ENCODE measurements at places on chromosomes 11 and 22.

DNA sequence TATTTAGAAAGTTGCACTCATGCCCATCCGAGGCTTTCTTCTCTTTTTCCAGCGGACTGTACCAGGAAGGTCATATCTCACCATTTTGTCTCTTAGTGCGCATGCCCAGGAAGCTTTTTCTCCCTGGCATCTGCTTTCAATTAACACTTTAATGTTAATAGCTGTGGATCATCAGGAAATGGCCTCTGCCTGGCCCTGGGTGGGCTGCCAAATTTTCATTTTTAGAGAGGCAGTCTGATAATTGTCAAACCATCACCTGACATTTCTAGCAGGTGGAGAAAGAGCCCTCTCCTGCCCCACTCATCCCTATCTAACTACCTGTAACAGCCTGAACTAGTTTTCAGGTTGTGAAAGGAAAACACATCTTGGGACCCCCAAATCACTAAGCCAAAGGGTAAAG lies 257.4 kb upstream of the LRRC4C start:
- DNase-seq: no peak

DNA sequence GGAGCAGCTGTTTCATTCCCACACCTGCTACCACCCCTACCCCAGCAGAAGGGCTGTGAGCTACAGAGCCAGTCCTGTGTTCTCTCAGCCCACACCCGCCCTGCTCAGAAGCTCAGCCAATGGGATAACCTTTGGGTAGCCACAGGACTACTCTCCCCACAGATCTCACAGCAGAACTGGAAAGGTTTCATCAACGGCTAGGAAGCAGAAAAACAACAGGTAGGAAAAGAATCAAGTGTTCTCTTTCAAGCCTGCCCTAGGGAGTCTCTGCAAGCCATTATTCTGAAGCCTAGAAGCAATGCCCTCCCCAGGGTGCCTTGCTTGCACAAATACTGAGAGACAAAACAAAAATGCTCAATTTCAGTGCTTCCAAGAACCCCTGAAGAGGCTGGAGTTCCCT lies 77.2 kb downstream of the TMPRSS5 start:
- no peak for DNase-seq

DNA sequence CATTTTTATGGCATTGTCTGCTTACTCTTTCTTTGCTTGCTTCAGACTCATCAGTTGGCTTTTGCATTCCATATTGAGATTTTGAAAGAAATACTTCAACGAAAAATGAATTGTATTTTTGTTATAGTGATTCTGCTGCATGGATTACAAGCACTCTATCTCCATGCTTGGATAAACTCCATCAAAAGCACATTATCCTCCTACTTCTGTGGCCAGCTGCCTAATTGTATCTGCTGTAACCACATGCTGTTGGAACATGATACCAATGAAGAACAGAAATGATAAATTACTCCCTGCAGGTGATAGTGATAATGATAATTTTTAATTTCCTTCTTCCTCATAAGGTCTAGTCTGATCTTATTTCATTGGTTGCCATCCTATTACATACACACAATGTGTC lies 100.8 kb downstream of the PRMT3 start:
- no peak for DNase-seq

- no peak for DNase-seq
These were observed 125.6 kb downstream of the BCR start for GRCh38 chr22:23305922-23306374.

DNA sequence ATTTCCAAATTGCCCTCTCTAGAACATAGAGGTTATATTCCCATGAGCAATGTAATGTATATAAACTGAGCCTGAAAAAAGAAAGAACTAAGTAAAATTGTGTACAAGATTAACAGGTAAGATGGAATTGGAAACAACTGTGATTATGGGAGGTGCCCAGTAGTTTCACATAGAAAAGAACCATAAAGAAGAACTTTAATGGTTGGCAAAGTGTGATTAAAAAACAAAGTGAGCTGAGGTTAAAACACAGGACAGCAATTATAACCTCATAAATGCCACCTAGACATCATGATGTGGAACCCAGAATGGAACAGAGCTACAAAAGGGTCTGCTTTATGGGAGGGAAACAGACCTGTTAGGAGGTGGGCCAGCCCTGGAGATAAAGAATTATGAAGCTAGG lies 58.6 kb downstream of the CYB5R2 start:
- DNase-seq: no peak

- DNase-seq: no peak
These were observed 208.6 kb upstream of the NARS2 start for GRCh38 chr11:78783301-78783700.

GRCh38 chr11:118878163-118878563 lies 5.5 kb upstream of the CXCR5 start:
- DNase-seq: no peak

DNA sequence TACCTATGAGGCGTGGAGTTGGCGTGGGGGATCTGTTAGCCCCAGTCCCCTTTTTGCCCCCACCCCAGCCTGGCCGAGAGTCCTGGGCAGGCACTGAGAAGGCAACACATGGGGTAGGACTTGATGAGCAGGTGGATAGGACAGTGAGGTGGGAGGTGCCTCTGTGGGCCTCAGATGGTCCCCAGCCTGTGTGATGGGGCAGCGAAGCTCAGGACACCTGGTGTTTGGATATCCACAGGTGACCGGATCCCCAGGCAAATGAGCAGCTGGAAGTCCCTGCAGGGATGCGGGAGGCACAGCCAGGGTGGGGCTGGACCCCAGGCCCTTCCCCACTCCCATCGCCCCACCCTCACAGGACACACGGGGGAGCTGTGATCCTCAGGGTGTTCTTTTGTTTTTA lies 9.7 kb downstream of the FBLN1 start:
- DNase-seq: no peak

GRCh38 chr11:131888230-131888855 lies 517.9 kb downstream of the NTM start:
- DNase-seq: no peak

Measured in T-helper 22 cell (primary cell).